Right atrium auricular region (tissue), 2 donors: ENCODE measurements at places on chromosomes 1 and 21.

DNA sequence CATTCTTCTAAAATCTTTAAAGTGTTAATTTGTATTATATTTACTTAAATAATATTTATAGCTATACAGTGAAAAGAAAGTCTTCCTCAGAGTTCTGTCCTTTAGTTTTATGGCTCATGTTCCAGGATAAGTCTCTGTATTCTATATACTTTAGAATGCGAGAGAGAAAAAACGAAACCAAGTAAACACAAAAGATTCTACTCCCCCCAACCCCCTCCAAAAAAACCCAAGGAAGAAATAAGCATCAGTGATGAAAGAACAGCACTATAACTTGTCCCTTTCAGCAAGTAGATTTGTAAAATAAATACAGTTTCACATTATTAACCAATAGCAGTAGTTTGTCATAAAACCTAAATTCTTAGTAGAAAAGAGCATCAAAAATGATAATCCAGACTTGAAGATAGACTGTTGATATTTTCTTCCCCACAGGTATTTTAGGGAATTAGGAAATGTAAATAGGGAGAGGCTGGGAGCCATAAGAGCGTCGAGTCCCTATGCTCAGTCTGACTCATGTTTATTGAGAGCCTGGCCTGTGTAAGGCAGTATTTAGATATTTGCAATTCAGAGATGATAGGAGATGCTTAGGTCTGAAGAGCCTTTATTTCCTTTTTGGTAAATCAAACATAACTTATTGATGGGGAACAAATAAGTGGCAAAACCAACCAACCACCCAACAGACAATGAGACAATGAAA, 35.5 kb downstream of the CDC14A start:
- DNase-seq, result no peak

DNA sequence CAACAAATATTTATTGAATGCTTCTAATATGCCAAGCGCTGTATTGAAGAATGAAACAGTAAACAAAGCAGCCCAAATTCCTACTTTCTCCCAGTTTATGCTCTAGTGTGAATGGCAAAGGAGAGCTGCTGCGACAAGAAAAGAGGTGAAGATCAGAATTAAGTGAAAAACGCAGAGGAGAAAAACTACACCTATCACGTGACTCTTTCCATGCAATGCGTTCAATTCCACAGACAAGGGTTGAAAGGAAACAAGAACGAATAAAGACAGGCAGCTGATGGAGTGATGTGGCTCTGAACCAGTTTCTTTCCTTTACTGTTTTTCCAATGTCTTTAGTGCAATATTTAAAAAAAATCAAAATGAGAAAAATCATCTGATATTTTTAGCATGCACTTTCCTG, 23.6 kb downstream of the MT1HL1 start:
- DNase-seq, result no peak

GRCh38 chr1:191134796-191135195, 657.1 kb upstream of the BRINP3 start:
- DNase-seq, result no peak

GRCh38 chr1:156177919-156178654, 15.8 kb upstream of the SLC25A44 start:
- DNase-seq, result no peak

DNA sequence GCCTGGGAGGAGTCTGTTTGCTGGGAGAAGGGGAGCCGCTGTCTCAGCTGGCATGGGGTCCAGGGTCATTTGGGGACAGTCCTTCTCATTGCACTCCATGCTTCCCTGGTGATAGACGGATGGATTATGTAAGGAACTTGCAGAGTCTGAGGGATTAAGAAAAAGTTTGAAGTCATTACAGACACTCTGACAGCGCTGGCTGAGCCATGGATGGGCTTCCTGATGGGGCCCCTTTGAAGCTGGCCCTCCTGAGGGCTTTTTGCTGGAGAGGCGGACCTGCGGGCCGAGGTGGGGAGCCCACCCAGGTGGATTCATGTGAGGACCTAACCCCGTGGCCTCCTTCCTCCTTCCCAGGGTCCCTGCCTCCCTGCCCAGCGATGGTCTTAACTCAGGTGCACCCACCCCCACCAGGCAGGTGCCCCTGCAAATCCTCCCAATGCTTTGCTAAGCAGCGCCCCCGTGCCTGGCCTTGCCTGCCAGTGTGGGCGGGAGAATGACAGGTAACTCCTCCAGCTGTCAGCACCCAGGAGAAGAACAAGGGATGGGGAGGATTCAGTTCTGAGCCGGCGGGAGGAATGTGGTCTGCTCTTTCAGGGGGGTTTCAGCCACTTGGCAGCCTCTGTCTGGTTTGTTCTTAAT, 24.2 kb upstream of the C1orf174 start:
- DNase-seq, result no peak

- no peak for DNase-seq
Measured at GRCh38 chr1:200128944-200129879, 101.7 kb downstream of the NR5A2 start.
